NCI-H1048 (cell line): ENCODE measurements at places on chromosomes 16 and 17.

GRCh38 chr16:53950677-53951076 lies 246.7 kb downstream of the FTO start:
- DNase-seq, result no peak

- DNase-seq, result no peak
These were observed 1.3 kb downstream of the MKS1 start for GRCh38 chr17:58217766-58218165.

GRCh38 chr16:2786061-2786825 lies 1.1 kb downstream of the PRSS33 start:
- DNase-seq, result no peak

GRCh38 chr17:9003355-9004131 lies 17.8 kb upstream of the NTN1 start:
- no peak for DNase-seq

DNA sequence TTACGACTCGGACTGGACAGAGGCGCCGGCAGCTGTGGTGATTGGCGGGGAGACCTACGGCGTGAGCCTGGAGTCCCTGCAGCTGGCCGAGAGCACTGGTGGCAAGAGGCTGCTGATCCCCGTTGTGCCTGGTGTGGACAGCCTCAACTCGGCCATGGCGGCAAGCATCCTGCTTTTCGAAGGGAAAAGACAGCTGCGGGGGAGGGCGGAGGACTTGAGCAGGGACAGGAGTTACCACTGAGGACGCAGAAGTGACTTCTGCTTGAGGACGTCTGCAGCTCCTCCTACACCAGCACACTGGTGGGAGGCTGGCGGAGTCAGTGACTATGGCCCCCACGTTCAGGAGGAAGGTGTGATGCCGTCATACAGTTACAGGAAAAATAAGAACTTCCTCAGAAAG lies 9.7 kb downstream of the MRM3 start:
- DNase-seq, result no peak

- DNase-seq, result no peak
These were observed 99.7 kb downstream of the CBLN1 start for GRCh38 chr16:49181791-49182518.

DNA sequence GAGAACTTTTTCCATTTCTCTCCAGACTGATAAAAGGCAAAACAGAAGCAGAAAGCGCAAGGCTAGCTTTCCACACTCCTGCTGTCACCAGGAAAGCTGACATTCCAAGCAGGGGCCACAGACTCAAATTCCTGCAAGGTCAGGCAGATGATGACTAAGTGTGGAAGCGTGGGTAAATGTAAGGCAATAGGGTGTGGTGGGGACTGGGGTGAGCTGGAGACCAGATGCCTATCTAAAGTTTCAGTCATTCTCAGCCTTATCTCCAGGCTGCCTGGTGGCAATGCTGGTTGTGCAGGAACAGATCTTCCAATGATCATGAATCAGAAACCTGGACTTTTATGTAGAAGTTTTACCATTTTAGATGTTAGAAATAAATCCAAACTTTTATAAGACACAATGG lies 224.1 kb downstream of the GSG1L start:
- no peak for DNase-seq

DNA sequence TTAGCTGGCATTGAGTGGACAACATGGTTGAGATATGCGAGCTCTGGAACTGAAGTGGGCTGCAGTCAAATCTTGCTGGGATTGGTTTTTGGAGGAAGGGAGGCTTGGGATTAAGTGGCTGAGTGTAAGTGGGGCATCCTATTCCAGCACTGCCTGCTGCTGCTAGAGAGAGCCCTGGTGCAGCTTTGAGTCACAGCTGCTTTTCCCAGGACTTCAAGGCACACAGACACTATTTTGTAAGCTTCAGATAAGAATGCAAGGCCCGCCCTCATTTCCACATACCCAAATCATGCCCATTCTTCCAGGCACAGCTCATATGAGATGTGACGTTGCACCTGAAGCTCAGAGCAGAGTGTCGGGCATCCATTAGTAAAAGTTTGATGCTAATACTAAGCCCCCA lies 10.2 kb upstream of the MAF start:
- no peak for DNase-seq

- no peak for DNase-seq
These were observed 1007.5 kb upstream of the EEF2KMT start for GRCh38 chr16:6105115-6105514.

- no peak for DNase-seq
These were observed 488 bp downstream of the HOXB9 start for GRCh38 chr17:48625495-48626244.

GRCh38 chr17:81513372-81513752 lies 763 bp upstream of the ACTG1 start:
- peak; percentile 36 for DNase-seq

GRCh38 chr17:45437465-45438283 lies 5.0 kb upstream of the ARHGAP27 start:
- no peak for DNase-seq

- no peak for DNase-seq
These were observed 20.2 kb downstream of the TBCD start for GRCh38 chr17:82772026-82772425.

GRCh38 chr17:80791758-80792284 lies 199.8 kb upstream of the CHMP6 start:
- DNase-seq, result no peak

GRCh38 chr17:72924196-72924595 lies 168.3 kb downstream of the SLC39A11 start:
- no peak for DNase-seq

DNA sequence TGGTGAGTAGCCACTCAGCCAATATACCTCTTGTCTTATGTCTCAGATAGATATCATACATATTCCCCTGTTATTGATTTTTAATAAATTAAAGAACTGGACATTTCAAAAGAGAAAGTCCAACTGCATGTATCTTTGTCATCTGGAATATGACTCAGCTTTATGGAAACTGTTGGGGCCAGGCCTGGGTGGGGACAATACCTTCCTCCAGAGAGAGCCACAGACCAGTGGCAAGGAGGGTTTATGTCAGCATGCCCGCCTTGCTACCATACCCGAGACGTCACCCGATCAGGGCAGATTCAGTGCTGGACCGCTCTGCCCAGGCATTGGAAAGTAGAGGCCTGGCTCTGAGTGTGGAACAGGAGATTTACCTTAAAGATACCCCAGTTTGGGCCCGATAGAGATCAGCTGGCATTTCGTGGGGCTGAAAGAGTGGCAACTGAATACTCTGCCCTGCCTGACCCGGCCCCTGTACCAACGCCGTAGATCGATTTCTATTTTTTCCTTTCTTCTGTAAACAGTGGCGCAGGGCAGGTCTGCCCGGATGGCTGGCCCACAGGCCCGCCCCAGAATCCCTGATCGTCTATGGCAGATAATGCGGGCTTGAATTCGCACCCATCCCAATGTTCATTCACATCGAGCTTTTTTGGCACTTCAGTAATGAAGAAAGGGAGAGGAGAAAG lies 158.6 kb downstream of the SALL1 start:
- DNase-seq, result no peak

- no peak for DNase-seq
These were observed 668 bp downstream of the MMP15 start for GRCh38 chr16:58026139-58026704.

- no peak for DNase-seq
These were observed 23.9 kb downstream of the NLRC3 start for GRCh38 chr16:3553138-3553923.

DNA sequence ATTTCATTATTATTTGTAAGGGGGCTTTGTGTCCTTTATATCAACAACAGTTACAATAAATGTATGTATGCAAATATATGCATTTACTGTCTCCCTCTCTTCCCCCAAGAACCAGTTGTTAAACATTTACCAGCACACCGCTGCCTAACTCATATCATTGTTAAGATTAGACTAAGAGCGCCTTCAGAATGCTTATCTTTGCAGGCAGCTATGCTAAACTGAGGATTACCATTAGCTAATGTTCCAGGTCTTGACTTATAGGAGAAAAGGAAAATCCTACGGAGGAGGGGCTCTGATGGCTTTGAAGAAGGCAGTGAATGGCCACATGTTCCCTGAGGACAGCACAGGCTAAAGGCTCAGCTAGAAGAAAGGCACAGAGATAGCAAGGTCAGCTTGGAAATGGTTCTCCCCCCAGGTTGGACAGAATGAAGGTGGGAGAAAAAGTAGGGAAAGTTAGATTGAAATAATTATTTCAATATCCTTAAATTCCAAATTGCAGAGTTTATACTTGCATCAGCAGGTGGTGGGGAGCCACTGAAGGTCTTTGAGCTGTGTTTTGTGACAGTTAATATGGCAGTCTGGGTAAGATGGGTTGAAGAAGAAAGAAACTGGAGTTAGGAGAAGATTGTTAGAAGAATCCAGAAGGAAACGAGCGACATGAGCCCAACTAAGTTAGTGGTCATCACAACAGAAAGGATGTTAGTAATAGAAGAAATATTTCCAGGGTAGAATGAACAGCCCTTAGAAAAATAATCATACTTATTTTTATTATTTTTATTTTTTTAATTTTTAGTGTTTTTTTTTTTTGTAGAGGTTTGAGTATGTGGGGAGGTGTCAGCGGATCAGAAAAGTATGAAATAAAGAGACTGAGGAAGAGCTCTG lies 87.0 kb upstream of the MAF start:
- no peak for DNase-seq

DNA sequence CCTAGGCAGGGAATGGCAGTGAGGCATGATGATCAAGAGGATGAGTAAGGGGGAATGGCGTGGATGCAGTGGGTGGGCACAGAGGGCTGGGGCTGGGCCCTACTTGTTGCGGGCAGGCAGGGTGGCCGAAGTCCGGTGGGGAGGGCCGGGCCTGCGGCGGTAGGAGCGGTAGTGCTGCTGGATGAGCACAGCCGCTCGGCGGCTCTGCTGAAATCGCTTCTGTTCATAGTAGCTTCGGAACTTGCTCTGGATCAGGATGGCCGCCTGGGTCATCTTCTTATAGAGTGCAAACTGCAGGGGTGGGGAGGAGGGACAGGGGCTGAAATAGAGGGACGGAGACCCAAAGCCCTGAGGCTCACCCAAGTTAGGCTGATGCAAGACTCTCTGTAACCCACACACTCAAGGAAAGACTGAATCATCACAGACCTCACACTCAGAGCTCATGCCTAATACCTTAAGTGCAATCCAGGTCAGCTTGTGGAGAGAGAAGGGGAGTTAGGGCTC lies 1.5 kb upstream of the SPAG7 start:
- DNase-seq, result no peak

DNA sequence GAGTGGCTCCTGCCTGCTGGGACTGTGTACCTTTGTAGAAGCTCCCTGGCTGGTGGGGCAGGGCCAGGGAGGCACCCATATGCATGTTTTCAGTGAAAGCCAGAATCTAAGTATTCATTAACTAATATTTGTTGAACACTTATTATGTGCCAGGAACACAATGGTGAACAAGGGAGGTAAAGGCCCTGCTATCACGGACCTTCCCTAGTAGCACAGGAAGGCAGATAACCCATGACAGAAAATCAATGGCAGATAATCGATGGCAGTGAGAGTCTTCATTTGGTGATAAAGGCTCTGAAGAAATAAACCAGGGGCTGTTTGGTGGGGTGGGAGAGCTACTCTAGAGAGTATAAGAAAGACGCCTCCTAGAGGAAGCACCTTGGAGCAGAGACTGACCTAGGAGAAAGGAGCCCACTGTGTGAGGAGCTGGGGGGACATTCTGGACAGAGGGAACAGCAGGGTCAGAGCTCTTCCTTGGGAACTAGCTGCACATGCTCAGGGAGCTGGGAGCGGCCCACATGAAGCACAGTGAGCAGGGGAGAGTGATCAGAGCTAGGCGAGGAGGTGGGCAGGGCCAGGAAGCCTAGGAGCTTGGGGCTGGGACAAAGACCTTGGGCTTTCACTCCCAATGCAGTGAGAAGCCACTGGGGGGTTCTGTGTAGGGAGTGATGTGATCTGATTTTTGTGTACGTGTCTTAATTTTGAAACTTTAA lies 78.5 kb downstream of the SPECC1 start:
- DNase-seq, result no peak

GRCh38 chr17:30344283-30345088 lies 10.6 kb upstream of the TMIGD1 start:
- no peak for DNase-seq

- peak; percentile 31 for DNase-seq
These were observed at the start of gene MPP3 for GRCh38 chr17:43832976-43833829. MPP3 (minus strand) TSS chr17:43833146; CDS start chr17:43831906, 1,240 bp downstream.

GRCh38 chr17:63686138-63686685 lies 13.7 kb downstream of the LIMD2 start:
- no peak for DNase-seq

- no peak for DNase-seq
These were observed 8.7 kb upstream of the KREMEN2 start for GRCh38 chr16:2955438-2955778.

DNA sequence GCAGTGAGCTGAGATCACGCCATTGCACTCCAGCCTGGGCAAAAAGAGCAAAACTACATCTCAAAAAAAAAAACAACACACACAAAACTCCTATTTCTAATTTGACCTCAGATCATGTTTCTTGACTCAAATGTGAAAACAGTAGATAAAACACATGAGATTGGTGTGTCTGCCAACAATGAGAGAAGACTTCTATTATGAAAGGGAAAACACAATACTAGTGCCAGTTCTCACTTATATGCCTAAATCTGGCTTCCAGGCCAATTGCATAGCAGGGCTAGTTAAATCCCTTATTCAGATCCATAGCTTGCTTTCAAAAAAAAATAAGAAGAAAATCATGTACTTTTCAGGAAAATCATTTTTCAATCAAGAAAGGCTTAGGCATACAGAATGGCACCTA lies 39.4 kb downstream of the AP1G1 start:
- no peak for DNase-seq

- DNase-seq, result no peak
These were observed 150.8 kb downstream of the XYLT1 start for GRCh38 chr16:17320009-17320408.

- no peak for DNase-seq
These were observed 257.5 kb downstream of the CDH11 start for GRCh38 chr16:64864232-64864809.

- DNase-seq, result no peak
These were observed 42.1 kb upstream of the BHLHA9 start for GRCh38 chr17:1227917-1228780.

DNA sequence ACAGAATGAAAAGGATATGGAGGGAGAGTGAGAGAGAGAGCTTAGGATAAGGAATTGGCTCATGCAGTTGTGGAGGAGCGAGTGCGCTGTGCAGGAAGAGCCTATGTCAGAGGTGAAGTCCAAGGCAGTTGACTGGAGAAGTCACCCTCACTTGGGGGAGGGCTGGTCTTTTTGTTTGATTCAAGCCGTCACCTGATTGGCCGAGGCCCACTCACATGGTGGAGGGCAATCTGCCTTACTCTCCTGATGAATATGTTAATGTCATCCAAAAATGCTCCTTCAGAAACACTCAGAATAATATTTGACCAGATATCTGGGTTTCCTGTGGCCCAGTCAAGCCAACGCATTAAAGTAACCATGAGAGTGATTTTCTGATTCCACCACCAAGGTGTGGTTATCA lies 131.7 kb downstream of the KATNIP start:
- no peak for DNase-seq

GRCh38 chr17:59621771-59622170 lies 2.1 kb downstream of the CLTC start:
- DNase-seq, result no peak

GRCh38 chr16:87042551-87043230 lies 274.5 kb downstream of the C16orf95 start:
- DNase-seq, result no peak

DNA sequence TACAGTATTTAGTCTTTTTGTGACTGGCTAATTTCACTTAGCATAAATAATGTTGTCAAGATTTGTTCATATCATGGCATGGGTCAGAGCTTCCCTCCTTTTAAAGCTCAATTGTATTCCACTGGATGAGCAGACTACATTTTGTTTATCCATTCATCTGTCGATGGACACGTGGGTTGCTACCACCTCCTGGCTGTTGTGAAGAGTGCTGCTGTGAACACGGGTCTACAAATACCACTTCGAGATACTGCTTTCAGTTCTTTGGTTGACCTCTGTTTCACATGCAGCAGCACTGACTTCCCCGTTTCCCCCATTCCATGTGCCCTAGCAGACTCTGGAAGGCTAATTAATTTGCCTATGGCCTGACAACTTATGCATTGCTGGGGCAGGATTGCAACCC lies 285.4 kb downstream of the SHISA9 start:
- no peak for DNase-seq
